Small intestine (tissue), 16 donors: ENCODE measurements at places on chromosomes 3 and 15.

GRCh38 chr3:133271042-133271441, 128.8 kb upstream of the BFSP2 start:
- no peak for DNase-seq
- H3K4me1 ChIP-seq: no peaks in the 10 kb centered on the region
- H3K4me3 ChIP-seq: no peak overlapping the region
- no peaks in the 10 kb centered on the region for H3K36me3 ChIP-seq
- H3K27me3 ChIP-seq: no peaks in the 10 kb centered on the region

GRCh38 chr3:17456046-17456445, 286.4 kb downstream of the TBC1D5 start:
- H3K36me3 ChIP-seq: no peaks in the 10 kb centered on the region
- no peaks in the 10 kb centered on the region for H3K4me1 ChIP-seq
- H3K4me3 ChIP-seq: no peak overlapping the region
- no peak for DNase-seq

DNA sequence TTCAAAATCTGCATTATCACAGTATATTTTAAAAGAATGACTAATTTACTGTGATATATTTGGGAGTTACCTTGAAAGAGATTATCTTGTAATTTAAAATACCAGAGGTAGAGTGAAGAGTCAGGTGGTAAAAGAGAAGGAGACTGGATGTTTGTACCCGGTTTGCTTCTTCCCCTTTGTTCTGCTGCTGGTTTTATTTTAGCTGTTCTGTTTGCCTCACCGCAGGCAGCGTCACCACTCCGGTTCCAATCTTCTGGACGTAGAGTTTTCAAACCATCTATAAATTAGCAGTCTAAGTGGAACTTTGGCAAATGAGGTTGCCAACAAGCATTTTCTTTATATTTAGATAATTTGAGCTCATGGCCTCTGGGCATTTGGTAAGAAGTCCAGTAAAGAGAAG, 38.2 kb downstream of the PPARG start:
- no peaks in the 10 kb centered on the region for H3K27me3 ChIP-seq
- no peaks in the 10 kb centered on the region for H3K36me3 ChIP-seq
- no peak overlapping the region for H3K27ac ChIP-seq
- no peak for DNase-seq
- no peaks in the 10 kb centered on the region for H3K4me1 ChIP-seq
- H3K4me3 ChIP-seq: no peak overlapping the region

- no peaks in the 10 kb centered on the region for H3K36me3 ChIP-seq
- no peak for DNase-seq
- H3K4me3 ChIP-seq: no peak overlapping the region
- no peak overlapping the region for H3K27ac ChIP-seq
These were observed 29.0 kb downstream of the CRABP1 start for GRCh38 chr15:78369161-78369560.
